ENCODE measurements at places on chromosomes 12 and 14. TPM values are rescaled to one million over a fixed set of nuclear protein-coding genes. Genes with fewer than 3 reads are reported as not detected.
A peak's percentile ranks its signal among the peaks of the same experiment; 100 is the strongest.

Gene GSC
- 0.66 TPM for total RNA-seq

Gene OR4E2
- not detected for total RNA-seq

Gene GPR162
- total RNA-seq: 6.5 TPM

Gene KRT75
- not detected for total RNA-seq

Gene DBX2
- 0.14 TPM for total RNA-seq

Gene PIP4K2C
- 12.3 TPM for total RNA-seq

Gene SELPLG
- total RNA-seq: 3.4 TPM

Gene AHNAK2
- 2.5 TPM for total RNA-seq

Gene CDKN3
- total RNA-seq: 4.3 TPM

Gene MMP19
- 2.2 TPM for total RNA-seq

Gene VWF
- 250 TPM for total RNA-seq

DNA sequence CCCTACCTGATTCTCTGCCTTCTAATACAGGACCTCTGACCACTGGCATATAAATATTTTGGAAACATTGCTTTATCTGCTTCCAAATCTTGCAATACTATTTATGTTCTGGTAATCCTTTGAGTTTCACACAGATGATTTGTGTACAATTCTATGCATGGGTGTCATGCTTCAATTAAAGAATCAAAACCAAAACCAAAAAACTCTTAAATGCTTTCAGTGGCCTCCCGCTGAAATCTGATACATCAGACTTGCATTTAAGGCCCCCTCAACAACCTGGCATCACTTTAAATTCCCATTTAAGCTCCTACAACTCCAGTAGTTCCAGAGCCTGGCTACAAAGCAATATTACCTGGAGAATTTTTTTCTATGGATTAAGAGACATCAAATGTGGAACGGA lies 221.7 kb upstream of the NAV3 start:
- no peak for DNase-seq

DNA sequence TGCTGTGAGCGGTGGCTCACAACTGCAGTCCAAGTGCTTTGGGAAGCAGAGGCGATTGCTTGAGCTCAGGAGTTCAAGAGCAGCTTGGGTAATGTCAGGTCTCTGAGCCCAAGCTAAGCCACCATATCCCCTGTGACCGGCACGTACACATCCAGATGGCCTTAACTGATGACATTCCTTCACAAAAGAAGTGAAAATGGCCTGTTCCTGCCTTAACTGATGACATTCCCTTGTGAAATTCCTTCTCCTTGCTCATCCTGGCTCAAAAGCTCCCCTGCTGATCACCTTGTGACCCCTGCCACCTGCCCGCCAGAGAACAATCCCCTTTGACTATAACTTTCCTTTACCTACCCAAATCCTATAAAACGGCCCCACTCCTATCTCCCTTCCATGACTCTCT lies 48.6 kb downstream of the SLC25A47 start:
- no peak for DNase-seq

- DNase-seq: no peak
Observed at GRCh38 chr14:102209224-102209966, 69.7 kb downstream of the WDR20 start.

- DNase-seq: no peak
Observed at GRCh38 chr12:8779862-8780261, 42.6 kb upstream of the A2ML1 start.

GRCh38 chr14:22577334-22577908 lies 11.6 kb downstream of the DAD1 start:
- no peak for DNase-seq

- peak; percentile 50 for DNase-seq
Observed at GRCh38 chr14:102917469-102918211, 4.8 kb upstream of the AMN start.

- DNase-seq: no peak
Observed at GRCh38 chr14:97266653-97267052, 469.5 kb downstream of the VRK1 start.

DNA sequence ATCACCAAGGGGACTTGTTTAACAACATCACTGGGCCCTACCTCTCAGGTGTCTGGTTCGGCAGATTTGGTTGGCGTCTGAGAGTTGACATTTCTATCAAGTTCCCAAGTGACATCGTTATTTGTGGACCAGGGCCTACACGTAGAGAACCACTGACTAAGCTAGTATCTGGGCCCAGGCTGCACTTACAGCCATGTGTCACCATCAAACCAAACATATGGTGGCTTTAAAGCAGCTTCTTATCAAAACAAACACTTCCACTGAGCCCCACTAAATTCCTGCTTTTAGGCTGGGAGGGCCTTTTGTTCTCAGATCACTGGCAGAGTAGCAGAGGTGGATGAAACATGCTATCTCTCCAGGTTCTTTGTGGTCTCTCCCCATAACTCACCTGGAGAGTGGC lies 220.5 kb downstream of the PELI2 start:
- DNase-seq: no peak

GRCh38 chr12:130438243-130438620 lies 100.5 kb downstream of the PIWIL1 start:
- DNase-seq: no peak

GRCh38 chr12:66273147-66273546 lies 29.1 kb upstream of the HELB start:
- no peak for DNase-seq

DNA sequence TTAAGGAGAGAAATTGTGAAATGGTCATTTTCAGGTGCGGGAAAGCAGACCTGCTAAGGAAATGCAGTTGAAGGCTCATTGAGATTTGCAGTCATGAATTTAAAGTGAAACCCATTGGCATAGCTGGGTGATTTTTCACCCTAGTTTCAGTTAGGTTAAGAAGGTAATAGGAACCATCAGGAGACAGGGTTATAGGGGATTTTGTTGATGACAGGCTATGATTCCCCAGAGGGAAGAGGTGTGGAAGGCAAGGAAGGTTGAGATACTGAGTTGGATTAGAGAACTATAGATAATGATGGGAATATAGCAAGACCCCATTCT lies 22.7 kb upstream of the BMAL2 start:
- DNase-seq: no peak

DNA sequence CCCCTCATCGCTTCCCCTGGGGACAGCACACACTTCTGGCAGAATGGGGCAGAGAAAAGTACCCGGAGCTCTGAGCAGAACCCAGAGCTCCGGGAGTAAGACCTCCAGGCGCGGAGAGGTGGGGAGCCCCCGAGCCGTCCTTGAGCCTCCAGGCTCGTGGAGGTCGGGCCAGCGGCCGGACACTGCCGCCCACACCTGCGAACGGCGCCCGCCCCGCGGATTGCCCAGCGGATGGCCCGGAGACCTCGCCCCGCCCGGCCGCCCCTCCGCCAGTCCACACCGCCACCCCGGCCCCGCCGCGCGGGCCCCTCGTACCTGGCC lies 344 bp downstream of the SPTLC2 start:
- DNase-seq: no peak

DNA sequence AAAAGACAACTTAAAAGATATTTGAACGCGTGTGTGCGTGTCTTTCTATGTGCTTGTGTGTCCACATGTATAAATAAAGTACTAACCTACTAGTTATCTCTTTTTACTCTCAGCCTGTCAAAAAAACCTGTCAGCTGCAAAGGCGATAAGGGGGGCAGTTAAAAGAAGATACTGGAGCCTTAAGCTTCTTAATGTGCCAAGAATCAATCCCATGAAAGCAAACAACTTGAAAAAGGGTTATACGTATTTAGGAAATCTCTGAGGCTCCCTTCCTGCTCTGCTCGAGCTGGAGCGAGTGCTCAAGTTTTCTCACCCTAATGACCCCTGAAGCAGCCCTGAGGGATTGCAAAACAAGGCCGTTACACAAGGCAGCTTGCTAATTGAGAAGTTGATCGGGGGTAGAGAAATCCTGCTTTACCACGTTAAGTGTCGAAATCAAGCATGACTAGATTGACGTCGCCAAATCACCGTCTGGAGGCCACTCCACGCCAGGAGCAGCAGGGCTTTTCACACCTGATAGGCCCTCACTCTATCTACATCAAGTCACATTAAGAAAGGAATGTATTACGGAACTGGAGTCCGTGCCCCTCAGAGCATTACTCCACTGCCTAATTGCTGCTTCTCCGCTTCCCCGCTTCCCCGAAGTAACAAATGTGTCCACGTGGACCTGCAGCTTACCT lies 32.4 kb downstream of the LMO3 start:
- peak; percentile 31 for DNase-seq

- no peak for DNase-seq
Observed at GRCh38 chr12:105316931-105317852, 13.3 kb upstream of the C12orf75 start.

GRCh38 chr12:68477906-68478305 lies 132.8 kb upstream of the RAP1B start:
- DNase-seq: no peak

GRCh38 chr14:70148351-70148750 lies 40.4 kb downstream of the SLC8A3 start:
- no peak for DNase-seq

DNA sequence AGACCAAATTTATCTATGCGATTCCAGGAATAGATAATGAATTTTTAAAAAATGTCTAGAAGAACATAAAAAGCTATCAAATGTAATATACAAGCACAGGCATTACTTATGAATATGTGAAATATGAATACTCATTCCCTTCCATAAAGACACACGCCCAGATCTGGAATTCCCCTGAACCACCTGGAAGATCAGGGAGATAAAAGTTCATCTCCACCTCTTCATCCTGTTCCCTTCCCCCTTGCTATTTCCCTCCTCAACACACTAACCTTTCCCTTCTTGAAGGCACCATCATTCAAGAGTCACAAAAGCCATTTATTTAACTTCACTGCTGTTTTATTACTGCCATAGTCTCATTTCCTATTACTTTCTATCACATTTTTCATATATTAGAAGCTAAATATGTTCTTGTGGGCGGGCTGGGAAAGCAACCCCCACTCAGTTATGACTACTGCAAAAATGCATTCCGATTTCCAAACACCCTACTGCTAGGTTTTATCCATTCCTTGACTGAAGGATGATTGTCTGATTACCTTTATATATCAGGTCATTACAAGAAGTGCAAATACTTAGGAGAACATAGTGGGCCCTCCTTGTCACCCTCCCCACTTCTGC lies 16.1 kb downstream of the FGD6 start:
- DNase-seq: no peak

GRCh38 chr14:32393119-32393518 lies 64.0 kb downstream of the AKAP6 start:
- DNase-seq: no peak

DNA sequence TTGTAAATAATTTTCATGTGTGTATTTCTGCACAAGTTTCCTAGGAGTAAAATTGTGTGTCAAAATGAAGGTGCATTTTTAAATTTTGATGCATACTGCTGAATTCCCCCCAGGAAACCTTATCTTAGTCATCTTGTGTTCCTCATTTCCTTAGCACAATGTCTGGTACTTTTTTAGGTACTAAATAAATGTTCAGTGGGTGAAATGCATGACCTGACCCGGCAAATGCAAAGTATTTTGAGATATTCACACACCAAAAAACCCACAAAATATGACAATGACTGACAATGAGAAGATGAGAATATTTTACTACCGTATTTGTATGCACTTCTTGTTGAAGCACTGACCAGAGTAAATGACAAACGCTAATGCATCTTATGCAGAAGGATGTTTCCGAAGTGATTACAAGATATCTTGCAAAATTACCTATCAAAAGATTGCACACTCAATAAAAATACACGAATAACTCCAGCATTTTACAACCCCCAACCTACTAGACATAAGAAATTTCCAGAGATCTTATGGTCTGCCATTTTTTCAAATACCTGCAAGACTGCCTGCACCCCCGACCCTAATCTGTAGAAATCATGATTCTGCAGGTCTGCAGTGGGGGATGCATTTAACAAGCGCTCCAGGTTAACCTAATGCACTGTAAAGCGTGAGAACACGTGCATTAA lies 895 bp upstream of the PRKAB1 start:
- DNase-seq: no peak

GRCh38 chr12:17110316-17110715 lies 504.4 kb upstream of the LMO3 start:
- no peak for DNase-seq

DNA sequence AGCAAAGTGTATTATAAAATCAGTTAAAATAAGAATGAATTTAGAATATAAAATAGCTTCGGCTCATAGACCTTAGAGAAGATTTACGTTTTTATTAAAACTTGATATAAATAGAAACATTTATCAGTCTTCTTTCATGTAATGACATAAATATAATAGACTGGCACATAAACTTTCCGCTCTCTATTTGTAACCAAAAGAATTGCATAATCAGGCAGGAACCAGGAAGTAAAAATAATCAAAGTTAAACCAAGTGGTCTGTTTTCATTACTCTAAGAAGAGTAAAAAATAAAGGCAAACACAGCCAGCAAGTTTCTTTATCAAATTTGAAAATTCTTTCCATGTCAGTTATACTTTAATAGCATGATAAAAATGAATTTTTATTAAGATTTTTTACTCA lies 46.3 kb upstream of the ATP2A2 start:
- DNase-seq: no peak

GRCh38 chr12:132166093-132166492 lies 21.8 kb downstream of the NOC4L start:
- DNase-seq: no peak

DNA sequence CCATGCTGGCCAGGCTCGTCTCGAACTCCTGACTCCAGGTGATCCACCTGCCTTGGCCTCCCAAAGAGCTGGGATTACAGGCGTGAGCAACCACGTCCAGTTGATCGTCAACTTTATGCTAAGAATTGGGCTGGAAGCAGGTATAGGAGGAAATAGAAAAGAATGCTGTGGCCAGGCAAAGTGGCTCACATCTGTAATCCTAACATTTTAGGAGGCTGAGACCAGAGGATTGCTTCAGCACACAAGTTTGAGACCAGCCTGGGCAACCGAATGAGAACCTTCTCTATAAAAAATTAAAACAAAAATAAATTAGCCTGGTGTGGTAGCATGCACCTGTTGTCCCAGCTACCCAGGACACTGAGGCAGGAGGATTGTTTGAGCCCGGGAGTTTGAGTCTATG lies 37.1 kb upstream of the SNX6 start:
- DNase-seq: no peak

Data from left ventricle myocardium inferior (tissue), 1 donor.